ENCODE measurements at places on chromosomes 13 and 19. TPM values are rescaled to one million over a fixed set of nuclear protein-coding genes. Genes with fewer than 3 reads are reported as not detected.

NOSIP gene
- 101 TPM for polyA plus RNA-seq

KCNK6 gene
- polyA plus RNA-seq = 2.8 TPM

LINGO3 gene
- polyA plus RNA-seq = not detected

PROZ gene
- not detected for polyA plus RNA-seq

STOML3 gene
- not detected for polyA plus RNA-seq

CPB2 gene
- not detected for polyA plus RNA-seq

- no peak for DNase-seq
Observed at GRCh38 chr13:30375265-30375835, 46.9 kb upstream of the UBE2L5 start.

- DNase-seq = no peak
Observed at GRCh38 chr13:80858131-80858530, 517.2 kb upstream of the SPRY2 start.

DNA sequence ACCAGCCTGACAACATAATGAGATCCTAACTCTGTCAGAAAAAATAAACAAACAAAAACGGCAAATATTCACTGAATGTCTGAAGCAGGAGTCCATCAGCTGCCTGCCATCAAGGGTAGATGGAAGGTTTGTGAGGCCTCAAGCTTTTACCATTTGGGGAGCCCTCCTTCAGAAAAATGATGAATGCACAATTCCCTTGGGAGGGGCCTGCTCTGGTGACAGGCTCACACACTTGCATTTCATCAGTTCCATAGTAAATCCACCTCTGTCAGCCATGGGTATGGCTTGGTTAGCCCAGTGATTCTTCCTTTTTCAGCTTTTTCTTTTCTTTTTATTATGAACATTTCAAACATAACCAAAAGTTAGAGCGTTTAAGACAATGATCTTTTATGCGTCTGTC is 26.3 kb upstream of the KATNAL1 start:
- DNase-seq = no peak

GRCh38 chr19:5026706-5027273 is 57.9 kb downstream of the KDM4B start:
- DNase-seq = no peak

DNA sequence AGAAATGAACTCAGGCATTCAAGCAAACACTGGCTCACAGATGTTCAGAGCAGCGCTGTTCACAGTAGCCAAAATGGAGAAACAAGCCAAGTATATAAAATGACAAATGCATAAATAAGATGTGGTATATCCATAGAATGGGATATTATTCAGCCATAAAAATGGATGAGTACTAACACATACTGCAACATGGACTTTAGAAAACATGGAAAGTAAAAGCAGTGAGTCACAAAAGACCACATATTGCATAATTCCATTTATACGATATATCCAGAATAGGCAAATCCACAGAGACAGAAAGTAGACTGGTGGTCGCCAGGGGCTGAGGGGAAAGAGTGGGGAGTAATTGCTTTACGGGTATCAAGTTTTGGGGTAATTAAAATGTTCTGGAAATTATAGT is 6.6 kb downstream of the ZNF837 start:
- no peak for DNase-seq
